IMR-90 (cell line): ENCODE measurements at places on chromosomes 3 and 15. TPM values are rescaled to one million over a fixed set of nuclear protein-coding genes. Genes with fewer than 3 reads are reported as not detected.
A peak's percentile ranks its signal among the peaks of the same experiment; 100 is the strongest.

Gene FGF7
- total RNA-seq = 34.8 and 69.2 TPM in 2 replicates

Gene PLSCR5
- total RNA-seq = not detected in 2 replicates

Gene PLA2G4E
- total RNA-seq = not detected in 2 replicates

Gene SLC15A2
- under 0.01 and 0.18 TPM in 2 replicates for total RNA-seq

Gene KNG1
- not detected in 2 replicates for total RNA-seq

Gene PPP1R14D
- not detected in 2 replicates for total RNA-seq

Gene JMJD7
- total RNA-seq = 3.6 and 5.0 TPM in 2 replicates

Gene P2RY13
- total RNA-seq = not detected in 2 replicates

Gene ATP13A5
- not detected in 2 replicates for total RNA-seq

Gene TRAT1
- not detected in 2 replicates for total RNA-seq

Gene CNBP
- total RNA-seq = 223 and 266 TPM in 2 replicates

Gene HTR3D
- not detected in 2 replicates for total RNA-seq

Gene XCR1
- total RNA-seq = not detected in 2 replicates

Gene LNP1
- total RNA-seq = 2.2 and 4.4 TPM in 2 replicates

Gene IMPDH2
- total RNA-seq = 268 and 296 TPM in 2 replicates

DNA sequence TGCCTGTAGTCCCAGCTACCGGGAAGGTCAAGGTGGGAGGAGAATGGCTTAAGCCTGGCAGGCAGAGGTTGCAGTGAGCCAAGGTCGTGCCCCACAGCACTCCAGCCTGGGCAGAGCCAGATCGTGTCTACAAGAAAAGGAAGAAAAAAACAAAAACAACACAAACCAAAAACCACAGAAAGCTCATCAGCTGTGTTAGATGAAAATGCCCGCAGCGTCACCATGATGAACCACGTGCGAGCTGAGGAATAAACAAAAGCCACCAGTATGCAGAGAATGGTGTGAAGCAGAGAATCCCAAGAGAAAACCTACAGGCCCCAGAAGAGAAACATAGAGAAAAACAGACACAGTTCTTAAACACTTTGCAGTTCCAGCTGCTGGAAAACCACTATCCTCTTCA is 19.7 kb upstream of the TM4SF19 start:
- DNase-seq = no peak

DNA sequence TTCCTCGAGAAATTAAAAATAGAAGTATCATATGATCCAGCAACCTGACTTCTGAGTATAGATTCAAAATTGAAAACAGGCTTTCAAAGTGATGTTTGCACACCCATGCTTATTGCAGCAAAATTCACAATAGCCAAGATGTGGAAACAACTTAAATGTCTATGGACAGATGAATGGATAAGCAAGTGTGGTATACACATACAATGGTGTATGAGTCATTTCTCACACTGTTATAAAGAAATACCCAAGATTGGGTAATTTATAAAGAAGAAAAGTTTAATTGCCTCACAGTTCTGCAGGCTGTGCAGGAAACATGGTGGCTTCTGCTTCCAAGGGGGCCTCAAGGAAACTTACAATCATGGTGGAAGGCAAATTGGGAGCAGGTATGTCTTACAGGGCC is 100.8 kb downstream of the KLF13 start:
- no peak for DNase-seq

DNA sequence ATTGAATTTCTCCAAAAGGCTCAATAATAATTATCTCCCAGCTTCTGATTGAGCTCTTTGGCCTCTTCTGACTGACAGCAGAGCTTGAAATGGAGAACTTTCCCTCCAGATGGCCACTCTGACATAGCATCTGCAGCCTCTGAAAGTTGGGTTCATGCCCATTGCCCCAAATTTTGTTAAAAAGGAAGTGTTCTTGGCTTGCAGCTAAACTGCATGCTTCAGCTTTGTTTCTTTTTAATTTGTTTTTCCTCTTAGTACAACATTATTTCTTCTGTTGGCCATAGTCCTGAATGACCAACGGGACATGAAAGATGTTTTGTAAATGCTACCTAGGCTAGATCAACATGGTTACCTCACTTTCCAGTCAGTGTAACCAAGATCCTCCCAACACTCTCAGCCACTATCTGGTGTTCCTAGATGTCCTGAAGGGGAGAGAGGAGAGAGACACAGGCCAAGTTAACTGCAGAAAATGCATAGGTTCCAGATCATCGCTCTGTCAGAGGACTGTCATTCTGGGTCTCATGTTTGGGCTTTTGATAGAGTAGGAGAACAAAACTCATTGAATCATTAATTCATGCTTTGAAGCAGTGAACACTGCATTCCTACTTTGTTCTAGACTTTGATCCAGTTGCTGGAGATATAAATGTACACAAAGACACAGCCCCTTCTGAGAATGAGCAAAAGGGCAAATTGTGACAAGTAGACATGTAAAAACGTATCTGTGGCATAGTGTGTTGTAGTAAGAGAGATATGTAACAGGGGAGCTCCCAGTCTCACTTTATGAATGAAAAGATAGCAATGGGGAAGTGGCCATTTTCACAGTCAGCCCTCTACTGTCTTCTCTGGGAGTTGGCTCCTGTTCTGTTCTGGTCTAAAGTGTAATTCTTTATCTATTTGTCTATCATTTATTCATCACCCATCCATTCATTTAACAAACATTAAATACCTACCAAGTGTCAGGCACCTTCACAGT is 156.2 kb downstream of the ZNF621 start:
- DNase-seq = no peak

GRCh38 chr3:4994823-4995499 is 15.7 kb downstream of the BHLHE40 start:
- DNase-seq = peak; percentile 92

DNA sequence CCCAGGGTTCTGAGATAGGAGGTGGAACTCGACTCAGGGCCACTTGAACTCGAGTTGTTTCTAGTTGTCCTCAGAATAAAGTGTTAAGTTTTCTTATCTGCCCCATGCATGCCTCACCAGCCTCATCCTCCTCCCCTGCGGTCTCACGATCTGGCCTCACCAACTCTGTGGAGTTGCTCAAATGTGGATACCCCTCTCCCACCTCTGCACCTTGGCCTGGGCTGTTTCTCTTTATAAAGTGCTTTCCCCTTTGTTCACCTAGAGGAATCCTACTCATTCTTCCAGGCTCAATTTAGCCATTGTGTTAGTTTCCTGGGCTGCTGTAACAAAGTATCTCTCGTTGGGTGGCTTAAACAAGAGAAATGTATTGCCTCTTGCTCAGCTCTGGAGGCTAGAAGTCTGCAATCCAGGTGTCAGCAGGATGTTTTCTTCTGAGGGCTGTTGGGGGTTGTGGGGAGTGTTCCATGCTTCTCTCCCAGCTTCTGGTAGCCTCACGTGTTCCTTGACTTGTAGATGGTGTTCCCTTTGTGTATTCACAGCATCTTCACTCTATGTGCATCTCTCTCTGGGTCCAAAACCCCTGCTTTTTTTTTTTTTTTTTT is 100.7 kb downstream of the MEX3B start:
- DNase-seq = no peak

- no peak for DNase-seq
Observed at GRCh38 chr3:33141006-33141405, 27.2 kb downstream of the CRTAP start.

DNA sequence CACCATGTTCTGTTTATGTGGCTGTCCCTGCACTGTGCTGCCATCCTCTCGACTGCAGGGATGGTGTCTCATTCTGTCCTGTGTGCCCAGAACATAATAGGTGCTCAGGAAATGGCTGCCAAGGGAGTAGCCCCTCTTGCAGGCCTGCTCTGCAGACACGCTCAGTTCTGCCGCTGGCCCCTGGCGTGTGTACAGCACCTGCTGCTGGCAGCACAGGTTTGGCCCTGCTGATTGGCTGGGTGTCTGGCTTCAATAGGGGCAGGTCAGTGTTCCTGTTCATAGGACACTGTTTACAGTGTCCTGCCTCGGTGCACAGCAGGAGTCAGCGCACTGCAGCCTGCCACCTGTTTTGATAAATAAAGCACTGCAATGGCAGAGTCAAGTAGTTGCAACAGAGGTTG is 146.9 kb downstream of the DNAJB8 start:
- no peak for DNase-seq

- DNase-seq = no peak
Observed at GRCh38 chr15:24919446-24919845, 35.3 kb upstream of the SNRPN start.

DNA sequence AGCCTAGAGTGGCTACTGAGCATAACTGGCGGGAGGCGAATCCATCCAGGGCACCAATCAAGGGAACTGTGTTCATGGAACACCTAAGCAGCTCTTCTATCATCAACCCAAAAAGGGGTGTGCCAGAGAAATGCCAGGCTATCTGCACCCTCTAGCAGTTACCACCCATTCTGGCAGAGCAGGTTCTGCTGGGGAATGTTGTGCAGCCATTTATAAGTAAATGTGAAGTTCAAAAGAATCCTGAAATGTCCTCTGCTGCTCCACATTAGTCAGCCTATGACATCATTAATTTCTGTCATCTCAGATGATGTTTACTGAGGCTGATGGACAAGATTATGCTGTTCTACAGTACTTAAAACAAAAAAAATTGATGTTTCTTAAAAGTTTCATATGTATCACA is 7.7 kb downstream of the SKIC8 start:
- no peak for DNase-seq

DNA sequence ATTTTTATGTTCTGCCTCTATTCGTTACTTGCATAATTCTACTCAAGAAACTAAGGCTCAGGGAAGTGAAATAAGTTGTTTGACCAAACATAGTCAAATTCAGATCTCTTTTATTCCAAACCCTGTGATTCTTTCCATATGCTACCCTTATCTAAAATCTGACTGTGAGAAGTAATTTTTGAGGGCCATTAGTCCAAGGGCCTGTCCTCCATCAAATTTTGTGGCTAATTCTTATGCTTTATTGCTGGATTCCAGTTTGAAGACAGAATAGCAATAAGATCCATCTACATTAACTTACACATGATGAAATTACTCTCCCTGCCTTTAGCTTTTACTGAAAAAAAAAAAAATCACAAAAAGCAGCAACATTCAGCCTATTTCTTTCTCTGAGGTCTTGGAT is 74.0 kb downstream of the ZIC1 start:
- DNase-seq = no peak

GRCh38 chr3:37462452-37462851 is 288.1 kb upstream of the LRRFIP2 start:
- DNase-seq = no peak

DNA sequence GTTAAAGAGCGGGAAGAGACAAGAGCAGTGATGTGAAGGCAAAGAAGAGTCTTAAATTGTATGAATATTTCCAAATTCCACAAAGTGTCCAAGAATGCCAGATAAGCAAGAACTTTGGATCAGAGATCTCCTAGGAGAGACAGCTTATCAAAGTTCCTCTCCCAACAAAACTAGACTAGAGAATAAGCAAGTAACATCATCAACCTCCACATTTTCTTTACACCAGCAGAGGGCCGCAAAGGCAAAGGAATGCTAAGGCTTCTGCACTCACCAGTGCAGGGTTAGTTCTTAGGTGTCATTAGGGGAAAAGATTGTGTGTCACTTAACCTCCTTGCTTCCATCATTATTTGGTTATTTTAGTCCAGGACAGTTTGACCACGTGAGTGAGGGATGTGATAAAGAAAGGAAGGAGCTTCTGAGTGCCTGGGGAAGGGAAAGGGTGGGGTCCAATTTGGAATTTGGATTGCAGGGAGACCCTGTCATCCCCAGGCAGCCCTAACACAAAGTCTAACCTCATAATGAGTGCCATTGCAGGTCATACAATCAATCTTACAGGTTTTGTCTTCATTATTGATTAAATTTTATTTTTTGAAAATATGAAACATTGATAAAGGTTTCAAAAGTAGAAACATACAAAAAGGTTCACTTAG is 7.5 kb upstream of the CMTM6 start:
- DNase-seq = peak; percentile 71

DNA sequence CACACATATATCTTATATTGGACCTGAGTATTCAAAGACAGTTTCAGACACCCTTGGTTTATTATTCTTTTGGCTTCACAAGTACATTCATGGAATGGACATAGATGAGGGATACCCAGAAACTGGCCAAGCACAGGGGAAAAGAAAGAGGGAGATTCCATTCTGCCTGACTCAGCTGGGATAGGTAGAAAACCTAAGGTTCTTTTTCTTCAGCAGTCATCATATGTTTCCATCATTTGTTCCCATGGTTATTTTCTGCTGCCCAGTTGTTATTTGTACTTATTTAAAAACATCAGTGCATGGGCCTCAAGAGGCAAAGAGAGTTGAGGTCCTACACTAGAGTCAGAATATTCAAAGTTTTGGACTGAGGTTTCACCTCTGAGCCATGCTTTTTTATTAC is 91.8 kb downstream of the FILIP1L start:
- DNase-seq = no peak

DNA sequence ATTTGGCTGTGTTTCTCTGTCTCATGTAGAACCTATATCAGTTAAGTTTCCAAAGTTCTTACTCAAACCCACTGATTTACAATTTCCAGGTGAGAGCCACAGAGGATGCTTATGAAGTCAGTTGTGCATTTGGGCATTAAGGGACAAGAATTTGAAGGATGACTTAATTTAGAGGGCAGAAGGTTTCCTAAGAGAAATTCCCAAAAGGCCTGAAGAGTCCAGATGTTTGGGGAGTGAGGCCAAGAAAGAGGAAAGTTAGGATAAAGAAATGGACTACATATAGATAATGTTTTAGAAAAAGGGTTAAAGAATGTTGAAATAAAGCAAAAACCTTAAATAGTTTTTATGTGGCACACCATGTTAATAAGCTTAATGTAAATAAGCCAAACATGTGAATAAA is 338.7 kb upstream of the GRM7 start:
- no peak for DNase-seq

- DNase-seq = peak; percentile 93
Observed at GRCh38 chr3:117853923-117854668, 1144.5 kb downstream of the TUSC7 start.

DNA sequence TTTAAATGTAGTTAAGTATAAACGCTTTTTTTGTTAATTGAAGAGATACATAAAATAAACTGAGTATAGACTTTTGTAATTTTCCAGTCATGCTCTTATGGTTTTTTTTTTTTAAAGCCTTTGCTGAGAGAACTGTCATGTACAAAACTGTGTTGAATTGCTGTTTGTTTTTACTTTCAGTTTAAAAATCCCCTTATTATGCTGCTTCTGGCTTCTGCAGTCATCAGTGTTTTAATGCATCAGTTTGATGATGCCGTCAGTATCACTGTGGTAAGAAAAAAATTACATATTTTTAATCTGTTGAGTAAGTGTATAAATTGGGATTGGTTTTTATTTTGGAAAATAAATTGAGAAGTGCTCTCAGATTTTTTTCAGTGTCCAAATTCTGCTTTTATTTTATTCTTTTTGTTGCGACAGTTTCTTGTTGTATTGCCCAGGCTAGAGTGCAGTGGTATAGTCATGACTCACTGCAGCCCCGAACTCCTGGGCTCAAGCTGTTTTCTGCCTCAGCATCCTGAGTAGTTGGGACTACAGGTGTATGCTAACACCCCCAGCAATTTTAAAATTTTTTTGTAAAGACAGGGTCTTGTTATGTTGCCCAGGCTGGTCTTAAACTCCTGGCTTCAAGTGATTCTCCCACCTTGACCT is 40.7 kb downstream of the ATP2C1 start:
- DNase-seq = peak; percentile 31

GRCh38 chr3:28835751-28836150 is 445.1 kb upstream of the RBMS3 start:
- peak; percentile 1 for DNase-seq

DNA sequence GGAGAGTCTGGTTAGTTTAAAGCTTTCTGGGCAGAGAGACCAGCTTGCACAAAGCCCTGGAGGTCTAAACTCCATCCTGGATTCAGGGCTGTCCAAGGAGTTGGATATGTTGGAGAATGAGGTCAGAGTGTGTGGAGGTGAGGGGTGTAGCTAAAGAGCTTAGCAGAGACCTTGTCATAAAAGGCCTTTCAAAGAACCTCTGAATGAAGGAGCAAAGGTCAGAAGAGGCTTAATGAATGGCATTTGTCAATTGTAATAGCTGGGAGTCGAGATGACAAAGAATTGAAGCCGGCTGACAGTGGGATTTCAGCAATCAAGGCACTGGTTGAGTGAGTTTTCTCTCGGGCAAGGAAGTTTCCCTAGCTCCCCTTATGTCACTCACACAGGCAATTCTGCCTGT is 202.6 kb downstream of the PDCD6IP start:
- no peak for DNase-seq
